ENCODE measurements at places on chromosomes 1 and 21.

- DNase-seq: no peak
Measured at GRCh38 chr1:168676029-168676812, 52.8 kb downstream of the DPT start.

GRCh38 chr1:179549368-179549700 lies 26.4 kb downstream of the NPHS2 start:
- no peak for DNase-seq

DNA sequence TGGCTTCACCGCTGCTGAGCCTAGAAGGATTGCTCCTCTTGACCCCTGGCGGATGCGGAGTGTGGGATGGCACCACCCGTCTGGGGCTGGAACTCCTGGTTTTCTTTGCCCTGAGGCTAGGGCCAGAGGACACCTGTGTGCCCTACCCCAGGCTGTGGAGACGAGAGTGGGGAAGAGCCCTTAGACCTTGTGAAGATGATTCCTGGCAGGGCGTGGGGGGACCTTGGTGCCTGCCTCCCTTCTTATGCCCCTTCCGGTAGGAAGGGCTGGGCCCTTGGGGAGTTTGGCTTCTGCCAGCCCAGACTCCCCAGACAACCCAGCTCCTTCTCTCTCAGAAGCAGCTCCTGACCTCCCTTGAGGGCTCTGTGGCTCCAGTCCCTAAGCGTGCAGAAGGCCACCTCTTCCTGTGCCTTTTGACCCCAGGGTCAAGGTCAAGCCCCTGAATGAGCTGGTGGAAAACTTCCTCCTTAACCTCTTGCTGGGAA lies 891 bp downstream of the RPS6KA1 start:
- no peak for DNase-seq

- no peak for DNase-seq
Measured at GRCh38 chr1:3292051-3292722, 162.3 kb upstream of the ARHGEF16 start.

DNA sequence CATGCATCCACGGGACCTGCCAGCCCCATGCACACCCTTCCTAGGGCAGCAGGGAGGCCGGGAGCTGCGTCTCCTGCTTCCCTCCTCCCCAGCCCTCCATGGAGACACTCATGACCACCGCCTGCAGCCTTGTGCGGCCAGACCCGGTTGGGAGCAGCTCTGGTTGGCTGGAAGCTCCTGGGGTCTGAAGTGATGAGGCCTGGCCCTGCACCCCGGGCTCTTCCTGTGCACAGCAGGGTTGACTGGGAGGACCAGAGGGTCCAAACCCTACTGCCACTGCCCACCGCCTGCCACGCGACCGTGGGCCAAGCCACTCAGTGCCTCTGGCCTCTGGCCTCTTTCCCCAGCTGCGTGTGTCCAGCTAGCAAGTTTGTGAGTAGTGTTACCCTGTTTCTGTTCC lies 111.1 kb upstream of the COL6A1 start:
- DNase-seq: no peak

GRCh38 chr1:198749279-198749678 lies 110.4 kb downstream of the PTPRC start:
- no peak for DNase-seq

- no peak for DNase-seq
Measured at GRCh38 chr21:28439251-28439650, 553.4 kb downstream of the LTN1 start.

- no peak for DNase-seq
Measured at GRCh38 chr1:84883286-84883685, 9.7 kb downstream of the LPAR3 start.

DNA sequence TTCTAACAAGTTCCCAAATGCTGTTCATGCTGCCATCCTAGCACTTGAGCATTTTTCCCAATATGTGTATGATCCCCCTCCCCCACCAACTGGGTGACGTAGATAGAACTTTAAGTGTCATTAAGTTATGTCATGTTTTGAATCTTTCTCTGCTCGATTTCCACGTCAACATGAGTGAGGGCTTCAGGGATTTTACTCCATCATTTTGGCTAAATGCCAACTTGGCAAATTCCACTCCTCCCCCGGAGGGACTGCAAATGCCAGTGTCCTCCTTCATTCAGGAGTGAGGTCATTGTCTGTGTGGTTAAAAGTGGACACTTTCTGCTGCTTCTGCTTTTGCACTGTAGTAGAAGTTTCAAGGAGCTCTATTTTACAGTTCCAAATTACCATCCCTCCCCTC lies 201.7 kb downstream of the FGGY start:
- DNase-seq: no peak

GRCh38 chr1:116722016-116722838 lies 32.0 kb upstream of the CD2 start:
- no peak for DNase-seq

DNA sequence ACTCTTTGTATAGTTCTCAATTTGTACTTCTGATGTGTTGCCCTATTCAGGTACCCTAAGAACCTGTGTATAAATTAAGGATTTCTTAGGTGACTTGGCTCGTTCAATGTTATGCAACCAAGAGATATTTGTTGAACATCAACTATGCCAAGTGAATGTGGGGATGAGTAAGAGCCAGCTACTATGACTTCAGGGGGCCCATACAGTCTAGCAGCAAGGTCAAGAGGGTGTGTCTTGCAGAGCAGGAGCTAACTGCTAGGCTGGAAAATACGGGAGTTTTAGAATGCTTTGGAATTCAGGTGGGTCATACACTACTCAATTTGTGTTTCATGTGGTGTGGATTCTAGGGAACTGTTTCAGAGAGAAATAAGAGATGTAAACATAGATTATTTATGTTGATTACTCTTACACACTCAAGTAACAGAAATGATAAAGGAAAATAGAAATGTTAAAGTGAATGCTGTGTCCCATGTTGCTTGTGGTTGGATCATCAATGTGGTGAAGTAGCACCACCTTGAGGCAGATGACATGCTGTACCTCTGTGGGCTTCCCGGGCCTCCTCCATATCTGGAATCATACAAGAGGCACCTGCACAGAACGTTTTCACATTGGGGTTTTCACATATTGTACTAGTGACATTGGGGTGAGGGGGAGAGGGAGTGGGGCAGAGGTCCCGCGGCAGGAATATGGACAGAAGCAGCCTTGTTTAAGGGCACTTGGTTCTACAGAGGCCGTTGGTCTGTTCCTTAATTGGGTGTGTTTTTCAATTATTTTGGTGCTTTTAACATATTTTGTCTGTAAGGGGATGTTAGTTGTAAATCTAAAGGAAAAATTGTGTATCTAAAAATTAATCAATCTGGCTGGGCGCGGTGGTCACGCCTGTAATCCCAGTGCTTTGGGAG lies 12.4 kb downstream of the ARPC5 start:
- no peak for DNase-seq

DNA sequence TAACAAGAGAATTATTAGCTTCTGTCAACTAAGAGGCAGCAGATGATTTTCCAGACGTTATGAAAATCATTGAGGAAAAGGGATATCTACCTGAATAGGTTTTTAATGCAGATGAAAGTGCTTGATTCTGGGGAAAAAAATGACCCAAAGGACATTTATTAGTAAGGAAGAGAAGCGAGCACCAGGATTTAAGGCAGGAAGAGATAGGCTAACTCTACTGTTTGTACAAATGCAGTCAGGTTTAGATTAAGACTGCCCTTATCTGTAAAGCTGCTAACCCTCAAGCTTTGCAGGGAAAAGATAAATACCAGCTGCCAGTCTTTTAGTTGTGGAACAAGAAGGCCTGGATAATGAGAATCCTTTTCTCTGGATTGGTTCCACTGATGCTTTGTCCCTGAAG lies 33.0 kb upstream of the LRIG2 start:
- no peak for DNase-seq

- DNase-seq: no peak
Measured at GRCh38 chr1:109500941-109501381, 7.1 kb downstream of the CYB561D1 start.

DNA sequence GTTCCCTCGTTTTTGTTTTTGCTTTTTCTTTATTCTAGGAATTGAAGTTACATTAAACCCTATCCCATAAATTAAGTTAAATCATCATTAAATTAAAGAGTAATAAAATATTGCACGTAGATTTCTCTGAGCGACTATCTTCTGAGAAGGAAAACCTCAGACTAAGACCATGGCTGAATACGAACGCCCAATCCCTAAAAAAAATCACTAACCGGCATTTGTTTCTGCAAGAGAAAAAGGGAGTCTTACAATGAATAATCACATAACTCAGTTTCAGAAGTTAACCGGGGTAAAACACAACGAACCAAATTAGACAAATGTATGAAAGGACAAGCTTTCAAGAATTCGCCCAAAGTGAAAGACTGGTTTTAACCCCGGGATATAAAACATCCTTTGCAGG lies 1.3 kb downstream of the PIK3R3 start:
- no peak for DNase-seq

DNA sequence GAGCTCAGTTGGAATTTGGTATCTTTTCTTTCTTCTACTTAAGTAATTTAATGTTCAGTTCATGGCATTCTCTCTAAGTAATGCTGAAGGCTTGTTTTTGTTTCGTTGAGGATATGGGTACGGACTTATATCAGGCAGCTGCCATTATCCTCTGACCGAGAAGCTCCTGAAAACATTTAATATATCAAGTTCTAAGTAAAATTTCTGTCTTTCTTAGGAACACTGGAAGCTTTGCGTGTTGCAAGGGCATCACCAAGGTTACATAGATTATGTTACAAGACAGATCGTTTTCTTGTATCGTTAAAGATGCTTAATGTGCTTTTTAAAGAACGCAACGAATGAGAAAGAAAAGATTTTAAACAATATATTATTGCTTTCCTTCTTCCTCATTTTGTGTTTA lies 1.0 kb upstream of the GALNT2 start:
- no peak for DNase-seq

GRCh38 chr1:29123053-29123886 lies 433 bp downstream of the TMEM200B start:
- DNase-seq: no peak

- DNase-seq: no peak
Measured at GRCh38 chr1:108814343-108815125, 42.4 kb downstream of the AKNAD1 start.

Data from NCI-H1436 treated with DMSO at 0.1 percent for 48 hours (cell line).